GOT3 (cell line): ENCODE measurements at places on chromosomes 5 and 9.

GRCh38 chr5:6581559-6582426 is 51.1 kb downstream of the NSUN2 start:
- no peak for DNase-seq

- no peak for DNase-seq
These were observed 255.2 kb upstream of the TNC start for GRCh38 chr9:115373000-115373709.

- DNase-seq, result no peak
These were observed 613.7 kb upstream of the CDH18 start for GRCh38 chr5:20601678-20602100.

- DNase-seq, result no peak
These were observed 1.6 kb downstream of the TMEM245 start for GRCh38 chr9:109117856-109118807.

DNA sequence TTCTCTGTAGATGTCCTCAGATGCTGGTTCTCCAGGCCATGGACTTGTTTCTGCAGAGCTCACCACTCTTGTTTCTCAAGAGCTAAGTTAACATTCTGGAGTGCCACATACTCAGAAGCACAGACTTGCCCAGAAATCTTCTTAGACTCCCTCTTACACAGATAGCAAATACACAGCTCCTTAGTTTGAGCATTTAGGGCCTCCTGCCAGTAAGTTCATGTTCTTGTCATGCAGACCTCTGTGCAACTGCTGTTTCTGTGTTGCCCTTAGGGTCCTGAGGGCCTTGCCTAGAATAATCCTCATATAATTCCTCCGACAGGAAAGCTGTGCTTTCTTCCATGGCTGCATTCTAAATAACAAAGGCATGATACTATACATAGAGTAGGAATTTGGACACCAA is 1.3 kb upstream of the PTPDC1 start:
- DNase-seq, result no peak

DNA sequence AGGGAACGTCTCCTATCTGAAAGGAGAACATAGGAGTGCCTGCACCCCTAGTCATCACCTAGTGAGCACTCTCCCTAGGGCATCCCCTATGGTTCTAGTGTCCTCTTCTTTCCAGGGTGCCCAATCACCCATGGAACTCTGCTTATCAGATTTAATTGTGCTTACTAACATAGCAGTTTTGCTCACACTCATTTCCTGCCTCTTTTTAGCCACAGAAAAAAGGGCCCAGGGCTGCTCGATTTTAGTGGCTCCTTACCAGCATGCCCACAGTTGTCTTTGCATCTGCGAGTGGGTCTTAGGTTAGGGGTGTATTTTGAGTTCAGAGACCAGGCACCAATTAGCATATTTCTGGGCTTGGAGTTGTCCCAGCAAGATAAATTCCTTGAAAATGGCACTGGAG is 1110.2 kb downstream of the TAF11L14 start:
- no peak for DNase-seq

DNA sequence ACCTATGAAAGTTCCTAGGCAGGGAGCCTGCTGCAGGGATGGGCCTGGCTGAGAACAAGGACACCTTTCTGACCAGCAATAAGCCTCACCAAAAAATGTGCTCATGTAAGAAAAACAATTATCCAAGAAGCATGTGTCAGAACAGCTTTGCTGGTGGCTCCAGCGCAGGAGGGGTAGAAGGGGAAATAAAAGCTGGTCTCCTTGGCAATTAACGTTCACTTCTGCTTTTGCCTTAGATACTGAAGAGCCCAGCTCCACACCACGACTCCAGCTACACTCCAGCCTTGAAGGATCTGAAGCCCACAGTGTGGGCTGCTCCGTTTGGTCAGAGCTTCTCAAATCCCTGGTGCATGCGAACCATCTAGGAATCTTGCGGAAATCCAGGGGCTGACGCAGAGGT is 107.6 kb upstream of the PHYKPL start:
- no peak for DNase-seq

DNA sequence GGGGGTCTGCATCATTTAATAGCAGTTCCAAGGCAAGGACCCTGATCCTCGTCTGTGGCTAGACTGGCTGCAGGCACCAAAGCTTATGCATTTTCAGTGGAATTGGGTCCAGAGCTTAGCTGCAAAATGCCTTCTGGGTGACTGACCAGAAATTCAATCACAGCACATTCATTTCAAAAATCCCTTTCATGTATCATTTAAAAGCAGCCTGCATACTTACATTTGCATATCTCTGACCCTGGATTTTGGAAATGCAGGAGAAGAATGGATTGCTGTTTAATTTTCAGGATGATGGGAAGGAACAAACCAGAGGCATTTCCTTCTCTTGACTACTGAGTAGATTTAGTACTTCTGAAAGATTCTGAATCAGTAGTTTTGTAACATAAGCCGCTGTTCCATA is 122.8 kb downstream of the PPP2R2B start:
- no peak for DNase-seq

GRCh38 chr5:174837919-174838902 is 113.8 kb downstream of the MSX2 start:
- peak; percentile 82 for DNase-seq

DNA sequence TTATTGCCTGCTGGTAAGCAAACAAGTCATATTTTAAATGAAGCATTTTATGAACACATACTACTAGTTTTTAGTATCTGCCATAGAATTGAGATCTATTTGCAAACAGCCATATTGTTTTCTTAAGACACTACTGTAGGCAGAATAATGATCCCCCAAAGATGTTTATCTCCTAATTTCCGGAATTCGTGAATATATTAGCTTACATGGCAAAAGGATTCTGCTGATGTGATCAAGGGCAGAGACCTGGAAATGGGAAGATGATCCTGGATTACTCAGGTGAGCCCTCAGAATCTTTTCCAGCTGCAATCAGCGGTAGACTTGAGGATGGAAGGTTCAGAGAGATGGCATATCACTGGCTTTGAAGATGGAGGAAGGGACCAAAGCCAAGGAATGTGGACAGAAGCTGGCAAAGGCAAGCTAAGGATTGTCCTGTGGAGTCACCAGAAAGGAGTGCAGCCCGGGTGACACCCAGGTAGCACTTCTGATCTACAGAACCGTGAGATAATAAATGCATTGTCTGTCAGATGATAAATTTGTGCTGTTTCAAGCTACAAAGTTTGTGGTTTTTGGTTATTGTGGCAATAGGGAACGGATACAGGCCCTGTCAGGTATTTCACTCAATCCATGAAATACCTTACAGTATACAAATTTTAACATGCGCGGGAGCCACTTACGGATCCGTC is 1.0 kb upstream of the ERCC6L2 start:
- no peak for DNase-seq

- DNase-seq, result no peak
These were observed 78.1 kb upstream of the HMHB1 start for GRCh38 chr5:143733665-143734455.

DNA sequence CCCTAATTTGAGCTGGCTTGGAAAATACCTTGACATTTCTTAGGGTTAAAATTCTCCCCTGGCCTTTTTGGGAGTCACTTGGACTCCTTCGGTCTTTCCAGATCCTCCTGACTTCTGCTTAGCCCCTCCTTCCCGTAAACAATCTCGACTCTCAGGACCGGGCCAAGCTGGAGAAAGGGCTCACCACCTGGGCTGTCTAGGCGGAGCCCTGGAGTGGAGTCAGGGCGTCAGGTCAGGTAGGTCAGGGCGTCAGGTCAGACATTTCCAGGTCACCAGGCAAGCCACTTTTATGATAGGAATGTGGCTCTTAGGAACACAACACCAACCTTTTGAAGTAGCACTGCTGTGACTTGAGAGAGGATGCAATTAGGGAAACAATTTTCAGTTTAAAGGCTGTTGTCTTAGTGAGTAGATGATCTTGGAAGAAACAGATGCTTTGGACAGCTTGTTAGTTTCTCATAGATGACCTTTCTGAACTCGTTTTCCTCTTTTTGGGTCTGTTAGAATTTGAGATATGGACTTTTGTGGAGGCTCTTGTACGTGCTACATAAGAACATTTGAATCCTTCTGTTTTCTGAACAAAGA is 12.8 kb downstream of the OSTF1 start:
- DNase-seq, result no peak

DNA sequence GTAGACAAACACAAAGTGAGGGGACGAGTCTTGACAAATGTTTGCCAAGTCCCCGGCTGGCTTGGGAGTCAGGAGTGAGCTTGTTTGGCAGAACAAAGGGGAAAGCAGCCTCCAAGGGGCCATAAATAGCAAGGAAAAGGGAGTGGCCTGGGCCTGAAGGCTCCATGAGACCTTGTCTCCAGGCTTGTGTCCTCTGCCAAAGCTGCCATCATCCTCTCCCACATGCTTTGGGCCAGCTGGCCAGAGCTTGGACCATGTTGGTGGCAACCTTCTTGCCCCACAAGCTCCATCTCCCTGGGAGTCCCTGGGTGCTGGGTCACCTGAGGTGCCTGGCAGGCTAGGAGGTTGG is 13.3 kb upstream of the PITX1 start:
- DNase-seq, result no peak

- DNase-seq, result no peak
These were observed 325.6 kb downstream of the DEPDC1B start for GRCh38 chr5:60374409-60374808.

DNA sequence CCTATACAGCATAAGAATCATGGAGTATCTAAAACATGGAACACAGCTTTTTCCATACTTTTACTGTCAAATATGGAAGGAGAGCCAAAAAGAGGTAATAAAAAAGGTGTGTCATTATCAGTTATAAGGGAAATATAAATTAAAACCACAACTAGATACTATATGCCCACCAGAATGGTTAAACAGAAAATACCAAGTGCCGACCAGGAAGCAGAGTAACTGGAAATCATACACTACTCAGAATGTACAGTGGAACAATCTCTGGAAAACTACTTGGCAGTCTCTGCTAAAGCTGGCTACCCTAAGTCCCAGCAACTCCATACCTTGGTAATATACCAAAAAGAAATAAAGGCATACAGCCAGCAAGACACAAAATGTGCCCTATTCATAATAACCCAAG is 2.4 kb downstream of the PAIP1 start:
- DNase-seq, result no peak

DNA sequence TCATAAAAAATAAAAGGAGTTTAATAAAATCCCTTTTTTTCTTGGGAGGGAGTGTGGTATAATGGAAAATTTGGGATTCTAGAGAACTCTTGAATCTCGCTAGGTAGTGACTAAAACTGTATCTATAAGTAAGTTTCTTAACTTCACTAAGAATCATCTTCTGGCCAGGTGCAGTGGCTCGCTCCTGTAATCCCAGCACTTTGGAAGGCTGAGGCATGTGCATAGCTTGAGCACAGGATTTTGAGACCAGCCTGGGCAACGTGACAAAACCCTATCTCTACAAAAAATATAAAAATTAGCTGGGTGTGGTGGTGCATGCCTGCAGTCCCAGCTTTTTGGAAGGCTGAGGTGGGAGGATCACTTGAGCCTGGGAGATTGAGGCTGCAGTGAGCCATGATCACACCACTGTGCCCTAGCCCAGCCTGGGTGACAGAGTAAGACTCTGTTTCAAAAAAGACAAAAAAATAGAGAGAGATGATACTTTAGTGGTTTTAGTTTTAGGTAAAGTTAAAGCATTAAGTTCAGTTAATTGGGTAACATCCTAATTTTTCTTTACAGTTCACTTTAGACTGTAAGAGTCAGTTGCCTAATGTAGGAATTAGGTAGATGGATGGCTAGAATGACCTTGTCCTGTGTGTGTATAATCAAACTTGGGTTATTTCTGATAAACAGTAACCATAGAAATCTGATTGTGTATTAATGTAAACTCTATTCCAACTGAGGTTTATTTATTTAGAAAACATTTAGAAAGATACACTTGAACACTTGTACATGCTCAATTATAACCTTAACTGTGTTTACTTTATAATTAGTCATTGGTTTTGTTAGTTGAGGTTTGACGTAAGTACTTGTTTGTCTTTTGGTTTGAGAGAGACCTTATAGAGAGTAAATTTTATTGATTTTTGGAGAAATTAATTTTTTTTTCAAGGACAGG is 17.8 kb downstream of the UNC13B start:
- no peak for DNase-seq

- DNase-seq, result no peak
These were observed 276.1 kb downstream of the TAF11L14 start for GRCh38 chr5:17910318-17910717.

DNA sequence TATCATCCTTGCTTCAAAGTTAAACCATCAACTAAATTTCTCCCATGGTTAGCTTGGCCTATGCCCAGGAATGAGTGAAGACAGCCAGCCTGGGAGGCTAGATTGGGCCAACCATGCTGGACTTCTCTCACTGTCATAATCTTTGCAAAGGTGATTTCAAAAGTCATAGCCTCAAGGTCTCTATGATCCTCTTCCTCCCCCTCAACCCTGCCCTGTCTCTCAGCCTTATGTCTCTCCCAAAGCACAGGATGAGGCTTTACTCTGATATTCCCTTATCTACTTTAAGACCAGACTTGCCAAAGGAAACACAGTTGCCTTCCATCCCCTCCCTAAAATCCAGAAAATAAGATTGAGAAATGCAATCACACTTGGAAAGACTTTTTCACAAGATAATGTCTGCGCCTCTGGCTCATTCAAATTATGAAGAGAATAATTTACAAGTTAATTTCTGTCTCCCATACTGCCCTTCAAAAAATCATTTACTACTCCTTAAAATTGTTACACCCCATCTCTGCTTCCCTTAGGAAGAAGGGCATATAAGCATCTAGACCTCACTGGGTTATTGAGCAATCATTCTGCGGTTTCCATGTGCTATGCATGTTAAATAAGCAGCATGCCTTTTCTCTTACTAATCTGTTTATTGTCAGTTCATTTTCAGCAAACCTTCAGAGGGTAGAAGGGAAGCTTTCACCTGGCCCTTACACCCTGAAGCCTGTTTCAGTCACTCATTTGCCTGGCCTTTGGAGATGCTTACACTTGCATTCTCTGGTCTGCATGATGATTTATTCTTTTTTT is 113.8 kb upstream of the ANKRD55 start:
- no peak for DNase-seq

GRCh38 chr5:133861161-133861737 is 107.2 kb downstream of the C5orf15 start:
- DNase-seq, result no peak

DNA sequence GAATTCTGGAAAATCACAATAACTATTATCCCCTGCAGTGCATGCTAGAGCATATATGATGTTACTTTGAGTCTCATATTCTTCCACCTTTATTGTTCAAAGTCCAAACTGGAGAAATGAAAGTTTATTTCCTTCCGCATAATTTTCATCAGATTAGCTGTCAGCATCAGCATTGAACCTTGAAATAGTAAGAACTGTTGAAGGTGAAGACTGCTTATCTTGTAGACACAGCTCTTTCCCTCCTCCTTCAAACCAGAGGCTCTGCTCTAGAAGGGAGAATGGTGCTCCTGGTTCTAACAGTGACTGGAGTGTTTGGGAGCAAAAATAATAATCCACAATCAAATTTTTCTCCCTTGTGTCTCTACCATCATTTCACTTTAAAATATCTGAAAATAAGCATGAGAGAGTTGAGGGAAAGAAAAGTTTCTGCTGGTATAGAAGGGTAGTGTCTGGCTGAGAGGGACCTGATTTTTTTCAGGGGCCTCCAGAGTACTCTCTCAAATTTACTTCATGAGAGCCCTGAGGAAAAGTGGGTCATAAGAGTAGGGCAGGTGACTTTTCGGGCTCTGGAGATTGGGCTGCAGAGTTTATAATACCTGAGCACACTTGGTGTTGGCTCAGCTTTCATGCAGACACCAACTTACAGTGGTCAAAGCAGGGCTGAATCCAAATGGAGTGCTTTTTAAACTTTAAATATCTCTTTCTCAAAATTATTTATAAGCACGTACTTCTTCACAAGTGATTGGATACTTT is 170.4 kb downstream of the ZDHHC21 start:
- no peak for DNase-seq

- no peak for DNase-seq
These were observed 593 bp upstream of the NAA35 start for GRCh38 chr9:85940275-85940831.
